Stimulated activated CD8-positive, alpha-beta memory T cell treated with anti-CD3 and anti-CD28 coated beads, Interleukin-7, amount 100 ng/mL, for 1 hour (primary cell): ENCODE measurements at places on chromosomes 2 and 18.

DNA sequence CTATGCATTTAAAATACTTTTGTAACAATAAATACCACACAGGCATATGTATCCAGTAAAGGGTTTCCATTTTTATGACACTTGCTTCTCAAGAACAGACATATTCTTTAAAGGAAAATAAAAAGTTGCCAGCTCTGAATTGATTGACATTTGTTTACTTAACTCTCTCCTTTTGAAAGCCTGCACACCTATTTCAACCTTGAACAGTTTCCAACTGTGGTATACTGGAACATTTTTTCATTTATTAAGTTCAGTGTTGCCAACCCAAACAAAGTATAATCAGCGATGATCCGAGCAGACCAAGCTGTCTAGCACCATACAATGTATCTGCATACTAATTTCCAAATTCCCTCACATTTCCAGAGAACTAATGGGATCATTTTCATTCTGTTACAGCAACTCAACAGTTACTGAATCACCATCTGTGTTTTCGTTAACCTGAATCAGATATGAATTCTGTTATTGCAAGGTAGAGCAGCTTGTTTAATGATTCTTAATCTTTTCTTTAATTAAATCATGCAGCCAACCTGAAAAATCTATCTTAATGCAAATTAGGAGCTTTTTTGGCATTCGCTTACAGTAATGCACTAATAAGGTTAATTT, 725.5 kb upstream of the ZEB2 start:
- DNase-seq: no peak

- DNase-seq: no peak
Measured at GRCh38 chr18:55665506-55665905, 77.5 kb upstream of the TCF4 start.

DNA sequence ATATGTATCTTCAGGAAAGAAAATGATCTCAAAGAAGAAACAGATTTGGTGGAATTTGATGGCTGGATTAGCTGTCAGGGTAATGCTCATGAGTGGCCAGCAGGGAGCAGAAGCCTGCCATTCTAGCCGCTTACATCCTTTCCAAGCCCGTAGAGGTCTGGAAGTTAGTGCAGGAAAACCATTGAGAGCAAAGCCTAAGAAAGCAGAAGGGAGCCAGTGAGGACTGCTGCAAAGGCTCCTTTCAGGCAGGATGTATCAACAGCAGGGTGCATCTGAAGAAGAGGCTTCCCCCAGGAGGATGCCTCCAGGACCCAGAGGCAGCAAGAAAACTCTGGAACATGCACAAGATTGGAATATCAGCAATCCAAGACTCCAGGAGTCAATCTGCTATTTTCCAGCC, 22.9 kb upstream of the LBH start:
- peak; percentile 14 for DNase-seq

DNA sequence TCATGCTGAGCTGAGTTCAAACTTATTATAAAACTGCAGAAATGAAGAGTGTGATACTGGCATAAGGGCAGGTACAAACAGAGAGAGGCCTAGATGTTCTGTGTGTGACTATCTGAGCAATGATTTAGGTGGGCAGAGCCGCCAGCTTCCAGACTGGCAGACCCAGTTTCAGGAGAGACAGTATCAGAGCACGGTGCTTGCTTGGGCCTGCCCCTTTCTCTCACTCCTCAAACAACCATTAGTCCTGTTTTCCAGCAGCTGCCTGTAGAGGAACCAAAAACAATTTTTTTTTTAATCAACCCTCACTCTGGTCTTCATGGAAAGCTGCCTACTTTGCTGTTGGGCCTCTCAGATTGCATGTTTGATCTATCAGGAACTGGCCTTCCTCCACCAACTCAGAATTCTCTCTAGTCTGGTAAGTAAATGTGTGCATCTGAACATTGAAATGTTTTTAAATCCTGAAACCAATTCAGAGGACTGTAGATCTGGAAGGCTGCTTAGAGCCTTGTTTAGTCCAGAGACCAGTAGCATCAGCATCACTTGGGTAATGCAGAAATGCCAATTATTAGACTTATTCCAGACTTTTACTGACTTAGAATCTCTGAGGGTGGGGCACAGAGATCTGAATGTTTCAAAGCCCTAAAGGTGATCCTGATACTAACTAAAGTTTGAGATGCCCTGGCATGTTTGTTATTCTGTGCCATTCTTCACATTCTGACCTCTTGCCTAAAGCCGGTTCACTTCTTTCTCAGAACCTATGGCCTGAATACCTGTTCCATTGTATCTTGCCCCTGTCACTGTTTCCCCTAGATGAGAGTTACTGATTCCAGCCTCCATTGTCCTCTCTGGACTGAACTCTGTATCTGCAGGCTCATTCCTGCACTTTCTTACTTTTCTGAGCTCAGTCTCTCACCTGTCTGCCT, 24.8 kb upstream of the CRIM1 start:
- no peak for DNase-seq

DNA sequence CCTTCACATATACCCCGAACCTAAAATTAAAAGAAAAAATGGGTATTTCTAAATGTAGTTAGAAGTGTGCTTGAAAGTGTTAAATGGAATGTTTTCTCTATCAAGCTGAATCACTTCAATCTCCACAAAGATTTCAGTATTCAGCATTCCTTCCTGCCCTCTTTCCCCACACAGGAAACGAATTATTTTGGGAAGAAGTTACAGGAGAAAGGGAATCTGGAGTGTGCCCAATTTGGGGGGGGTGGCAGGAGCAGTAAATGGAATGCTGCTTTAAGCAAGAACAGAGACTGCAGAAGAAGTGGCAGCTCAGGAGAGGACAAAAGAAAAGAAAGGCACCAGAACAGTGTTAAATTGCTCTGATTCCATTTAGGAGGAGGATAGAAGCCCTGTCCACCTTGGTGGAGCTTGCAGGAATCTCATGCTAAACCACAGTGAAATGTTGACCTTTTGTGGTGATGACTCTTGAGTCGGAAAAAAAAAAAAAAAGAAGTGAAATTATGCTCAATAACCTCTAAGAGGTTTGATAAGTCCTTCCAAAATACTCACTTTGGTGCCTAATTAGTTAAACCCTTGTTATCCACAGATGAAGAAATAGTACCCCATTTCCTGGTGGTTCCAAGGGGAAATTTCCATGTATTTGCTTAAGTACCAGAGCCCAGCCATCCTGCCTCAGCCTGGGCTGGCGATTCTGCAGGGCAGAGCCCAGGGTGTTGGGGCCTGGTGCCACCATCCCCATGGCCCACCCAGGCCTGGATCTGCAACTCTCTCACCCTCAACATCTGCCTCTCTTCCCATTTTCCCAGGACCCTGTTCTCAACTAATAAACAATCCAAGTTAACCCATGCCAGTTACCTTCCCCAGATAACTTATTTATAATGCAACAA, 56.5 kb downstream of the MYO5B start:
- DNase-seq: no peak

DNA sequence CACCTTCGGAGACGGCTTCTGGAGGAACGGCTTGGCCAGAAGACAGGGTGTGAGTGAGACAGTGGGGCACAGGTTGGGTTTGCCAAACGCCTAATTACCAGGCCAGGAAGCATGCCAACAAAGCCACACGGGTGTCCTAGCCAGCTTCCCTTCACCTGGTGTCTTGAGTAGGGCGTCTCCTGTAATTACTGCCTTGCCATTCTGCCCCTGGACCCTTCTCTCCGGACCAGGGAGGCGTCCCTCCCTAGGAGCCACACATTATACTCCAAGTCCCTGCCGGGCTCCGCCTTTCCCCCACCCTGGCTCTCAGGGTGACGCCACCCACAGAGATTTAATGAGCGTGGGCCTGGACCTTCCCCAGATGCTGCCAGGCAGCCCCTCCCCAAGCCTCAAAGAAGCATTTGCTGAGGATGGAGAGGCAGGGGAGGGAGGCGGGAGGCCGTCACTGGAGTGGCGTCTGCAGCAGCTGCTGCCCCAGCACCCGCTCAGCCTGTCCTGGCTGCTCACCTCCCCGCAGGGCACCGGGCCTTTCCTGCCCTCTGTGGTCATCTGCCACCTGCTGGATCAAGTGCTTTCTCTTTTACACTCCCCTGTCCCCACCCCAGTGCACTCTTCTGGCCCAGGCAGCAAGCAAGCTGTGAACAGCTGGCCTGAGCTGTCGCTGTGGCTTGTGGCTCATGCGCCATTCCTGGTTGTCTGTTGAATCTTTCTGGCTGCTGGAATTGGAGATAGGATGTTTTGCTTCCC, 20.7 kb downstream of the FOSL2 start:
- no peak for DNase-seq

GRCh38 chr2:228023619-228024018, 152.2 kb downstream of the DAW1 start:
- DNase-seq: no peak

DNA sequence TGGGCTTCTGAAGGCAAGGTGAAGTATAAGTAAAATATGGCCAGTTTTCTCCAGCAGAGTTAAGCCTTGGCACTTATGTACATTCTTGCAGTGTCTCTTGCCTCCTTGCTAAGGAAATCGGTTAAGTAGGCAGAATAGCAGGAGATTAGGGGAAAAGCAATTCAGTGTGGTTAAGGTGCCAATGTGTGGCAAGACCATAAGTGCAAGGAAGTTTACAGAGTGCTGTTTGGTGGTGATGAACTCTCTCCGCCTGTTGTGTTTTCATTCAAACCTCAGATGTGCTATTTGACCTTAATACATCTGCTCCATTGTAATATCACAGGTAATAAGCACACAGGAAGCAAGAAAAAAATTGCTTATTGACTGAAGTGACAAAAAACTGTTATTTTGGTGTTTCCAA, 156.1 kb downstream of the MGAT5 start:
- DNase-seq: no peak

- DNase-seq: no peak
Measured at GRCh38 chr2:43542285-43542933, 53.4 kb downstream of the THADA start.

- DNase-seq: no peak
Measured at GRCh38 chr2:99593692-99594427, 104.0 kb upstream of the REV1 start.

- DNase-seq: no peak
Measured at GRCh38 chr2:848099-848498, 102.5 kb upstream of the SNTG2 start.

DNA sequence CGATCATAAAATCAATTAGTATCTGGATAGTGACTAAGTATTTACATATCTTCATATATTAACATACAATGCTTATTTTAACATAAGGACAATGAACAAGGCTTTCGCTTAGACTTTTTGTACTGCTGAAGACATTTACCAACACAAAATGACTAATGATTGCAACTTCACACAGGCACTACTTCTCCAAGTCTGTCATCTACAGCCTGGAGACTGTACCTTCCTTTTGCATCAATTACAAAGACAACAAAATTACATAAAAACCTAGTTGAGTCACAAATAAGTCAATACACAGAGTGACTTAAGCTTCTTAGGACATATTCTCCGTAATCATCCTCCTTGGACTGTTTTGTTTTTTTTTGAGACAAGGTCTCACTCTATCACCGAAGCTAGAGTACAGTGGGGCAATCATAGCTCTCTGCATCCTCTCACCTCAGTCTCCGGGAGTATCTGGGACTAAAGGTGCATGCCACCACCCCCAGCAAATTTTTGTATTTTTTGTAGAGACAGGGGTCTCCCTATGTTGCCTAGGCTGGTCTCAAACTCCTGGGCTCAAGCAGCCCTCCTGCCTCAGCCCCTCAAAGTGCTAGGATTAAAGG, 15.9 kb downstream of the PUM2 start:
- no peak for DNase-seq

- no peak for DNase-seq
Measured at GRCh38 chr2:120949957-120950590, 214.4 kb downstream of the GLI2 start.

- DNase-seq: no peak
Measured at GRCh38 chr2:165401285-165401852, 68.1 kb upstream of the CSRNP3 start.

DNA sequence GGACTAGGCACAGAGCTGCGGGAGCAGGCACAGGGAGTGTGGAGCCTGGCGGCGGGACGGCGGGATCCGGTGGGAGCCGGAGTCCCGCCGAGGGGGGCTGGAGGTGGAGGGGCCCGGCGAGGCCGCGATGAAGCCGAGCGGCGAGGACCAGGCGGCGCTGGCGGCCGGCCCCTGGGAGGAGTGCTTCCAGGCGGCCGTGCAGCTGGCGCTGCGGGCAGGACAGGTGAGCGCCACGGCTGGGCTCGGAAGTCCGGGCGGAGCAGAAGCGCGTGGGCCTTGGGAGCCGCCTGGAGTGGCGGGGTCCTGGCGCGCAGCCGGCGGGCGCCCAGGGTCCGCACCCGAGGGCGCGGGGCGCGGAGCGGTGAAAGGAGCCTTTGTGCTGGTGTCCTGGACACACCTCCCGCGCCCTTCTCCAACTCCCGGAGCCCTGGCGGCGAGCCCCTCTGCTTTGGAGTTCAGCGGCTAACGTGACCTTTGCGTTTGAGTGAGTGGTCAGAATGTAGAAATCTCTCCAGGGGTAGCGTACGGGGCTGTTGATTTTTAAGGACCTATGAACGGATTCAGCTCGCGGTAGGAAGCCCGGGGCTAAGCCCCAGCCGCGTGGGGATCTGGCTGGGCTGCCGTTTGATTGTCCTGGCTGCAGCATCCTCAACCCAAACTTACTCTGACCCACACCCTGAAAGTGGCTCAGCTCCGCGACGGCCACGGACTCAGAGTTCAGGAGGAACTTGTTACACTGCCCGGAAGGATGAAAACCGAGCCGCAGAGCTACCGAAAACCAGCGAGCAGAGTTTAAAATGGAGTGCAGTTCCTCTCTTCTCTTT, 448 bp downstream of the IMPA2 start:
- DNase-seq: no peak

- no peak for DNase-seq
Measured at GRCh38 chr2:11492720-11493119, 26.8 kb upstream of the E2F6 start.

DNA sequence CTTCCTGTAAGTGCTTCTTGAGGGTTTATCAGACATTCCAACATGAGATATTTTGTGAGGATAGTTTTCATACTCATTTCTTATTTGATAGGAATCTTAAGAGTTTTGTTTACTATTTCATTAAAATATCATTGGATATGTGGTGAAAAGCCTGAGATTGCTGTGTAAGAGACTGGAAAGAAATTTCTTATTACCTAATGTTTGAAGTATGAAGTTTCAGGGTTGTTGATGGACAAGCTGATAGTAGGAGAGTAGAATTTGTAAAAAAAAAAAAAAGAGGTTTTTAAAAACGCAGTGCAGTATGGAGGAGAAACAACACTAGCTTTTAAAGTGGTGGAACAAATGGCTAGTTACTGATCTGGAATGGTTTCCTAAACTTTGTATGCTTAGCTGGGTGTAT, 7.7 kb downstream of the EPB41L5 start:
- DNase-seq: no peak

- no peak for DNase-seq
Measured at GRCh38 chr18:59643740-59644139, 53.5 kb downstream of the CCBE1 start.

GRCh38 chr2:204116159-204116792, 179.7 kb downstream of the ICOS start:
- DNase-seq: no peak

- DNase-seq: no peak
Measured at GRCh38 chr2:59093571-59093970, 852.4 kb upstream of the FANCL start.

DNA sequence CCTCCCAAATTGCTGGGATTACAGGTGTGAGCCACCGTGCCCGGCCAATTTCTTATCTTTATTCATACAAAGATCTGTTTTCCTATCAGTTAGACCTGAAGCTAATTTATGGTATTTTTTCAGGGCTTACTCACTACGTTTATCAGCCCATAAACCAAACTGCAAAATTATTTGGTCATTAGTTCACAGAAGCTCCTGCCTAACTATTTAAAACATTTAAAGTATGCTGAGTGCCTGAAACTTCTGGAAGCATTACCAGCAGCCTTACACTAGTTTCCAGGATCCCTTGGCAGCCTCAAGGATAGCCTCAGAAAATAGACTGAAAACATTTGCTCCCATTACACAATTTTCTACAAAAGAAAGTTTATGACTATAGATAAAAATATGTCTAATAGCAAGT, 68.8 kb downstream of the GALNT13 start:
- no peak for DNase-seq
